ENCODE measurements at places on chromosomes 6 and 20.

DNA sequence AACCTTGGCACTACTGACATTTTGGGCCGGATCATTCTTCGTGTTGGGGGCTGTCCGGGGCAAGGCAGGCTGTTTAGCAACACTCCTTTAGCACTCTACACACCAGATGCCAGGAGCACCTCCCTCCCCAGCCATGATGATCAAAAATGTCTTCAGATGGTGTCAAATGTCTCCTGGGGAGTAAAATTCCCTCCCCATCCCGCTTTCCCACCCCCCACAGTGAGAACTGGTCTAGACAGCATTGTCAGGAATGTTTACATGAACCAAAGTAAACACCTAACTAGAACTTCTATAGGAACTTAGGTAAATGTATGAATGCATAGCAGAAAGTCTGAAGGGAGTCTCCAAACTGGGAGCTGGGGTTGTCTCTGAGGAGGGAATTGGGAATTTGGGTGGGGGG lies 70.0 kb upstream of the TOP1 start:
- DNase-seq, result no peak
- H3K27ac ChIP-seq, result no peak overlapping the region
- no peaks in the 10 kb centered on the region for H3K36me3 ChIP-seq
- H3K4me1 ChIP-seq, result no peaks in the 10 kb centered on the region

DNA sequence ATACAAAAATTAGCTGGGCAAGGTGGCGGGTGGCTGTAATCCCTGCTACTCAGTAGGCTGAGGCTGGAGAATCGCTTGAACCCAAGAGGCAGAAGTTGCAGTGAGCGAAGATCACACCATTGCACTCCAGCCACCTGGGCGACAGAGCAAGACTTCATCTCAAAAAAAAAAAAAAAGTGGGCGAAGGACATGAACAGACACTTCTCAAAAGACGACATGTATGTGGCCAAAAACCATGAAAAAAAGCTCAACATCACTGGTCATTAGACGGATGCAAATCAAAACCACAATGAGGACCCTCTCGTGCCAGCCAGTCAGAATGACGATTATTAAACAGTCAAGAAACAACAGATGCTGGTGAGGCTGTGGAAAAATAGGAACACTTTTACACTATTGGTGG lies 344.9 kb upstream of the JARID2 start:
- peaks cover 7% of the 10 kb centered on the region for H3K36me3 ChIP-seq
- no peak for DNase-seq
- no peak overlapping the region for H3K4me3 ChIP-seq
- H3K27me3 ChIP-seq, result no peaks in the 10 kb centered on the region

DNA sequence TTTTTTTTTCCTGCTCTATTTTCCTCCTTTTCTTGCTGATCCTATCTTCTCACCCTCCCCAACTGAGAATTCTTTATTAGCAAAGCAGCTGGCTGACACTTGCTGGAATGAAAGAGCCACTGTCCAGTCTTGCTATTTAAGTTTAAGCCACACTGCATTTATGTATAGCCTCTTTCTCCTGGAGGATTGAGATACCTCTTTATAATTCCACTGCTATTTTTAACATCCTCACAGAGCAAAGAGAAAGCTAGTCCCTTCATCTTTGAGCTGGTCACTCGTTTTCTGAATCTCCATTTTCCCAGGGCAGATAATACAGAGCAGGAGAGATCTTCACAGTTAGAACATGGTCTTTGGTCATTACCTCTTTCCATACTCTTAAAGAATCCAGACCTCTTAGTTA lies 36.0 kb upstream of the EEF1A1 start:
- no peaks in the 10 kb centered on the region for H3K27me3 ChIP-seq
- no peak overlapping the region for H3K4me3 ChIP-seq
- no peak overlapping the region for H3K27ac ChIP-seq
- no peak for DNase-seq

DNA sequence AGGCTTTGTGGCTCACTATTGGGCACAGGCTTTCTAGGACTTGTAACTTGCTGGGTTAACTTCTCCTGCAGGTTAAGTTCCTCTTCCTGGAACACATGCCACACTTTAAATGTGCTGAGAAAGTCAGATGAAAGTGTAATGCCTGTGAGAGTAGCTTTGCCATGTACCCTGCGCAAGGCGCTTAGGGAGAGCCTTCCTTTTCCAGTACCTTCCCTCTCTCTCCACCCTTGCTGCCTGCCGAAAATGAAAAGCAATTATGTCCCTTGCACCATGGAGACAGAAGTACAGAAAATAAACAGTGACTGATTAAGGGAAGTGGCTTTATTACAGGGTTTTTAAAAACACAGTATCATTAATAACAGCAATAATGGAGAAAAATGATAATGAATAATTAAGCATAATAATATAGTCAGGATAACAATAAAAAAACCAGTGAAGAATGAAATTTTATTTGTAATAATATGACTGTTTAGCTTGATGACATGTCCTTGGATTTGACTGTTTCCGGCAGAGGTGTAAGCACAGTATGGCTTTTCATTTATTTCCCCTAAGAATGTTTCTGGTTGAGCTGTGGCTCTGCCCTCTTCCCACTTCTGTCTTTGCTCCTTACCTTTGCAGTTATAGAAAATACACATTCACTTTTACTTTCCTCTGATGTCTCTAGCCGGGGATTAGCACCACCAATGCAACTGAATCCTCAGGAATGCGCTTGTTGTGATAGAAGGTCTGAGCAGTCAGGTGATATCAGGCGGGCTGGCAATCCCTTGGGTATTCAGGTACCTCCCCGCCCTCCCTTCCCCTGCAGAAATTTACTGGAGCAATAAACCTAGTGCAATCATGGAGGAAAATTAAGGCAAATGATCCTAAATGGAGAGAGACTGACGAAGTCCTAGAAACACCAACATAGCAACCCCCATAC lies 472.3 kb upstream of the CITED2 start:
- no peak overlapping the region for H3K4me3 ChIP-seq
- no peaks in the 10 kb centered on the region for H3K27me3 ChIP-seq
- no peaks in the 10 kb centered on the region for H3K36me3 ChIP-seq
- H3K27ac ChIP-seq, result no peak overlapping the region
- no peaks in the 10 kb centered on the region for H3K4me1 ChIP-seq

DNA sequence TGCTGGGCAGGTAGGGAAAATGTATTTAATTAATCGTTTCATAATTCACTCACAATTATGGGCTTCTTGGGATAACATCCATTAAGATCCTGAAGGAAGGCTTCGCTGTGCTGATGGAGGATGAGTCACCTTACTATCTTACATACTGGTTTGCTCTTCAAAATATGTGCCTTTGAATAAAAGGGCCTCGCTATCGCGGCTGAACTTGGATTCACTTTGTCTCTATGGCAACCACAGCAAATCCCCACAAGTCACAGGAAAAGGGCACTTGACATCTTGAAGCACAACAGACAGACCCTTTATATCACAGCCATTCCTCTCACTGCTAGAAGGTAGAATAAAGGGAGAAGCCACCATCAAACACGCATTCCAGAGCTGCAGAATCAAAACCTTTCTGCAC lies 141.3 kb upstream of the MYLIP start:
- peak; percentile 38 for DNase-seq
- H3K27me3 ChIP-seq, result no peaks in the 10 kb centered on the region
- no peak overlapping the region for H3K27ac ChIP-seq
- no peaks in the 10 kb centered on the region for H3K36me3 ChIP-seq
- H3K4me3 ChIP-seq, result no peak overlapping the region
- H3K4me1 ChIP-seq, result no peaks in the 10 kb centered on the region

Measured in H9 (cell line).